ENCODE measurements at places on chromosomes 11 and 22.

GRCh38 chr11:29135504-29135903 is 881.3 kb downstream of the KCNA4 start:
- no peak for DNase-seq

- DNase-seq: no peak
These were observed 74.3 kb upstream of the LRRC4C start for GRCh38 chr11:41533761-41534160.

DNA sequence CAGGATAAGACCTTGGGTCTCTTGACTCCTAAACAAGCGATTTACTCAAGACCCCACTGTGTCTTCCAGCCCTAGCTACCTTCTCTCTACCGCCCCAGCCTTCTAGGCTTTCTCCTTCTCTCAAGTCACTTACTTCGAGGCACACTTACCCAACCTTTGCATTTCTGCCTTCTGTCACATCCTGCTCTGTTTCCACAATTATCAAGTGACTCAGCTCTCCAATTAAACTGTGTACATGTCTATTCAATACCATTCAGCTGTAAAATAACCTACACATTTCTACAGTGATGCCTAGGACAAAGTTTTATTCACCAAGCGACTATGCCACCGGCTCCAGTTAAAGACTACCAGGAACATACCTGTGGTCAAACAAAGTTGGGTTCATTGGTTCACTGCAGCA is 69.0 kb downstream of the LARGE1 start:
- DNase-seq: no peak

DNA sequence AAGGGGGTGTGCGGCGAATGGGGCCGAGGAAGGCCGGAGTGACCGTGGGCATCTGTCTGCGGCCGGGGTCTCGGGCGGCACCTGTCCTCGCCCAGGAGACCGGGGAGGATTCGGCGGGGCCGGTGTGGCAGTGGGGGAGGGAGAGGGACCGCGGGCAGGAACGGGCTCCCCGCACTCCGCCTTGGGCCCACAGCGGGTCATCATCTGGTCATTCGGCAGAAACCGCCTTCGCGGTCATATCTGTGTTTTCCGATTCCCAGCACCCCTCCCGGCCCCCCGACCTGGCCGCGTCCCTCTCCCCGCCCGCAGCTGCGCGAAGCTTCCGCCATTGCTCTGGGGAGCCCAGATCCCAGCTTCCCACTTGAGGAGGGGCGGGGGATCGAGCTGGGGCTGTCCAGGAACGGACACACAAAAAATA is 824 bp upstream of the CBX6 start:
- DNase-seq: no peak

- DNase-seq: no peak
These were observed 46.2 kb downstream of the AP2A2 start for GRCh38 chr11:971731-972365.

GRCh38 chr11:57598831-57599155 is 1.3 kb downstream of the SERPING1 start:
- DNase-seq: no peak

GRCh38 chr11:41879214-41879613 is 419.8 kb upstream of the LRRC4C start:
- DNase-seq: no peak

- no peak for DNase-seq
These were observed 75.2 kb upstream of the TP53I11 start for GRCh38 chr11:45025716-45026492.

- DNase-seq: no peak
These were observed 42.7 kb downstream of the TIMP3 start for GRCh38 chr22:32844251-32844650.

GRCh38 chr11:3747704-3748103 is 49.6 kb downstream of the NUP98 start:
- no peak for DNase-seq

DNA sequence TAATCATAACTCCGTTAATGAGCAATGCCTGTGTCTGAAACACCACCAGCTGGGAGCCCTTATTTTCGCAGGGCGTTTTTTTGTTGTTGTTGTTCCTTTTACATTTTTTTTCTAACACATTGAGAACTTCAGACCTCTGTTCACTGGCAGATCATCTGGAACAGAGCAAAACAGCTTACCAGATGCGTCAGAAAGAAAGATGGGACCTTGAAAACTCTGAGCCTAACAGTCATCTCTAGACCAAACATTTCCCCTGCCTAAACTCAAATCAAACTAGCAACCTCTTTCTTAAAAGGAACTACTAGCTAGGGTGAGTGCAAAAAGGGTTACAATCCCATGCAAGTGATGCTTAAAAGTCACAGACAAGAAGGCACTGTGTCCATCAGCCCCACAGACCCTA is 93.2 kb downstream of the PLEKHA7 start:
- no peak for DNase-seq

- DNase-seq: no peak
These were observed 49.3 kb downstream of the ME3 start for GRCh38 chr11:86623041-86623621.

GRCh38 chr11:27427183-27427980 is 45.2 kb downstream of the LGR4 start:
- no peak for DNase-seq

DNA sequence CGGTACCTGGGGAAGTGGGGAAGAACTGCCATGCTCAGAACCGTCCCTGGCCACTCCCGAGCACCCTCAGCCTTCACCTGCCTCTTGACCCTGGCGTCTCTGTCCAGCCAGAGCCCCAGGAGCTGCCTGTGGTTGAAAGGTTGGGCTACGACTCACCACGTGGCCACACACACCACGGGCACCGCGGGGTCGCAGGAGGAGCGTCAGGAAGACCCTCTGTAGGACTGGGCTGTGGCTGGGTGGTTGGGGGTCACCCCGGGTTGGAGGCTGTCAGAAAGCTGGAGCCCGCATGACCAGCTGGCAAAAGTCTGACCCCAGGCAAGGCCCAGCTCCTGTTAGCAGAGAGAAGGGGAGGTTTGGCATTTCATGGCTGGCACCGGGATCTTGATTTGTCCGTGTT is 11.5 kb downstream of the KRTAP5-5 start:
- no peak for DNase-seq

DNA sequence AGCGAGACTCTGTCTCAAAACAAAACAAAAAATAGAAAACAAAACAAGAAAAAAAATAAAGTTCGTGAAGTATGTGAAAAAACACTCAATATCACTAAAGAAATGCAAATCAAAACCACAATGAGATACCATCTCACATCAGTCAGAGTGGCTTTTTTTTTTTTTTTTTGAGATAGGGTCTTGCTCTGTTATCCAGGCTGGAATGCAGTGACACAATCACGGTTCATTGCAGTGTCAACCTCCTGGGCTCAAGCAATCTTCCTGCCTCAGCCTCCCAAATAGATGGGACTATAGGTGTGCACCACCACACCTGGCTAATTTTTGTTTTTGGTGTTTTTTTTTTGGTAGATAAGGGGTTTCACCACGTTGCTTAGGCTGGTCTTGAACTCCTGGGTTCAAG is 37.5 kb downstream of the ATG16L2 start:
- DNase-seq: no peak

Data from stimulated activated CD8-positive, alpha-beta memory T cell treated with anti-CD3 and anti-CD28 coated beads, Interleukin-4, amount 100 ng/mL, for 1 hour (primary cell).